Activated T-helper 2 cell treated with anti-CD3 and anti-CD28 coated beads, Interferon-gamma antibody, Interleukin-2, Interleukin-4, amounts not matched to agents 10 μg/mL and 5 μg/mL and 100 μg/mL, durations not matched to agents 14 hours and 24 hours and 36 hours (primary cell): ENCODE measurements at places on chromosomes 12 and 14. TPM values are rescaled to one million over a fixed set of nuclear protein-coding genes. Genes with fewer than 3 reads are reported as not detected.

- H3K4me1 ChIP-seq, result no peaks in the 10 kb centered on the region
- DNase-seq, result no peak
- no peak overlapping the region for H3K4me3 ChIP-seq
- no peak overlapping the region for H3K27ac ChIP-seq
Measured at GRCh38 chr12:61272441-61272840, 987.8 kb upstream of the USP15 start.

- no peaks in the 10 kb centered on the region for H3K4me1 ChIP-seq
- no peak for DNase-seq
- no peak overlapping the region for H3K4me3 ChIP-seq
- H3K36me3 ChIP-seq, result no peaks in the 10 kb centered on the region
Measured at GRCh38 chr14:87613881-87614280, 379.1 kb downstream of the GALC start.

GRCh38 chr12:107322063-107322462, 228.7 kb upstream of the CRY1 start:
- DNase-seq, result peak; percentile 47
- H3K36me3 ChIP-seq, result no peaks in the 10 kb centered on the region
- H3K27ac ChIP-seq, result peak overlapping the region; percentile 94
- peak overlapping the region; percentile 86 for H3K4me3 ChIP-seq
- peaks cover 2% of the 10 kb centered on the region for H3K27me3 ChIP-seq
- H3K4me1 ChIP-seq, result peaks cover 58% of the 10 kb centered on the region

GRCh38 chr12:53849113-53849512, 89.5 kb upstream of the HOXC13 start:
- no peak for DNase-seq
- no peak overlapping the region for H3K27ac ChIP-seq
- H3K4me3 ChIP-seq, result no peak overlapping the region
- no peaks in the 10 kb centered on the region for H3K4me1 ChIP-seq
- H3K36me3 ChIP-seq, result no peaks in the 10 kb centered on the region

- no peaks in the 10 kb centered on the region for H3K4me1 ChIP-seq
- peaks cover 5% of the 10 kb centered on the region for H3K36me3 ChIP-seq
- DNase-seq, result no peak
- H3K27me3 ChIP-seq, result no peaks in the 10 kb centered on the region
Measured at GRCh38 chr12:91965781-91966180, 179.9 kb downstream of the BTG1 start.

GRCh38 chr12:123621101-123621500, 12.4 kb downstream of the EIF2B1 start:
- DNase-seq, result no peak
- no peak overlapping the region for H3K4me3 ChIP-seq
- no peak overlapping the region for H3K27ac ChIP-seq
- H3K36me3 ChIP-seq, result peaks cover 79% of the 10 kb centered on the region
- peaks cover 2% of the 10 kb centered on the region for H3K4me1 ChIP-seq

DNA sequence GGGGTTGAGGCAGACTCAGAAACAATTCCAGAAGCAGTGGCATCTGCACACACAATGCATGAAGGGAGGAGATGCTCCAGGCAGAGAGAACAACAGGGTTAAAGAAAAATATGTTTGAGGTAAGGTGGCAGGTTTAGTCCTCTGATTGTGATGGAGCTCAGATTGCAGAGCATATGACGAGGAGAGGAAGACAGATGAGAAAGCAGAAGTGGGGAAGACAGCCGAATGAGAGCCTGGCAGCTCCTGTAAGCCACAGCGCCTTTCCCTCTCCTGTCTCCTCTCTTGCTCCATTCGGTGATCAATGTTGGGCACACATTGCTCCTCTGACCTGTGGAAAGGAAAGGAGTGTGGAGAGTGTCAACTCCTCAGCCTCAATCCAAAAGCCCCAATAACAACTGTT, 372.2 kb downstream of the GXYLT1 start:
- H3K4me3 ChIP-seq, result no peak overlapping the region
- no peaks in the 10 kb centered on the region for H3K4me1 ChIP-seq
- no peak for DNase-seq

- no peak for DNase-seq
- H3K36me3 ChIP-seq, result peaks cover 71% of the 10 kb centered on the region
- peaks cover 23% of the 10 kb centered on the region for H3K4me1 ChIP-seq
- H3K27ac ChIP-seq, result peak overlapping the region; percentile 10
Measured at GRCh38 chr12:109946505-109946904, 46.4 kb downstream of the TCHP start.

DNA sequence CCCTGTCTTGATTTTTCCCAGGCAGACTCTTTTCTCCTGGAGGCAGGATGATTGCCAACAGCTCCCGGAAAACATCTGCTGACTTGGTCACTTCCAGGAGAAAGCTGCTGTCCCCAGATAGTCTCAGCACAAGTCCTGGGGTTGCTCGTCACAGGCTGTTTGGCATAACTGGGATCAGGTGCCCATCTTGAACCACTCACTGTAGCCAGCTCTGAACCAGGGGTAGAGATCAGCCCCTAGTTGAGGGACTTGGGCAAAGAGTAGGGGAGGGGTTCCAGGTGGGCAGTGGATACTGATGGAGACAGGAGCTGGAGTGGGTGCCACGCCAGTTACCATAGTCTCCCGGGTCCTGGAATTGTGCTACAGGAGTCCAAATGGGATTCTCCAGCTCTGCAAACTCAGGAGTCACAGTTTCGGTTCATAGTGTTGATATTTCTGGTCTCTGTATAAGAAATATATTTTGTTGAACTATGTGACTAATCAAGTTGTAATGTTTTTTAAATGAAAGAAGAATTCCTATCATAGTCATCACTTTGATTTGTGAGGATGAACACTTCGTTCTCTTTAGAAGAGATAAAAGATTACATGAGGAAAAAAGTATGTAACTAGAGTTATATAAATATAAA, 1154.5 kb downstream of the AACS start:
- H3K27ac ChIP-seq, result no peak overlapping the region
- H3K36me3 ChIP-seq, result no peaks in the 10 kb centered on the region
- no peaks in the 10 kb centered on the region for H3K4me1 ChIP-seq
- no peaks in the 10 kb centered on the region for H3K27me3 ChIP-seq
- no peak for DNase-seq
- H3K4me3 ChIP-seq, result no peak overlapping the region

C14orf39 gene
- not detected in 2 replicates for total RNA-seq

SLC39A2 gene
- total RNA-seq, result 0.18 and 0.30 TPM in 2 replicates

GRCh38 chr14:85572845-85573244, 42.9 kb downstream of the FLRT2 start:
- no peaks in the 10 kb centered on the region for H3K27me3 ChIP-seq
- H3K27ac ChIP-seq, result no peak overlapping the region
- H3K4me1 ChIP-seq, result no peaks in the 10 kb centered on the region
- no peak overlapping the region for H3K4me3 ChIP-seq
- H3K36me3 ChIP-seq, result no peaks in the 10 kb centered on the region

- H3K4me1 ChIP-seq, result peaks cover 3% of the 10 kb centered on the region
- H3K27ac ChIP-seq, result no peak overlapping the region
- DNase-seq, result no peak
Measured at GRCh38 chr14:36238666-36239363, 62.3 kb upstream of the PTCSC3 start.

- H3K4me1 ChIP-seq, result no peaks in the 10 kb centered on the region
- H3K27ac ChIP-seq, result no peak overlapping the region
- no peak overlapping the region for H3K4me3 ChIP-seq
- no peak for DNase-seq
Measured at GRCh38 chr14:64614805-64615391, 65.1 kb downstream of the PPP1R36 start.

DAAM1 gene
- 6.4 and 9.1 TPM in 2 replicates for total RNA-seq

DNA sequence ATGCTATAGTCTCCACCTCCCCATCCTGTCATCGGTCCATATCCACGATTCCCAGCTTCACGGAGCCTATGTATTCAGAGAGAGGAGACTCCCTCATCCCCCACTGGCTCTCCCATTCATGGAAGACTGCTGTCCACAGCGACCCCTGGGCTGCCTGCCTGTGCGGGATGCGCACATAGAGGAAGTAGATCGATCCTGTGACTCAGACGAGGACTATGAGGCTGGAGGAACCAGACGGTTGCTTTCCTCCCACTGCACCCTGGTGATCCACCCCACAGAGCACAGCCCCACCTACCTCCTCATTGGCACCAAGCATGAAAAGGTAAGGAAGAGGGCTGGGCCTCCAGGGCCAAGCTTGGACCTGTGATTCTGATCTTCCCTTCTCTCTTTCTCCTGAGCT, 24.4 kb downstream of the PIGH start:
- no peaks in the 10 kb centered on the region for H3K4me1 ChIP-seq
- no peak overlapping the region for H3K4me3 ChIP-seq
- H3K36me3 ChIP-seq, result no peaks in the 10 kb centered on the region
- no peak for DNase-seq

- H3K4me1 ChIP-seq, result no peaks in the 10 kb centered on the region
- DNase-seq, result no peak
- peaks cover 8% of the 10 kb centered on the region for H3K27me3 ChIP-seq
- H3K36me3 ChIP-seq, result no peaks in the 10 kb centered on the region
- no peak overlapping the region for H3K4me3 ChIP-seq
Measured at GRCh38 chr14:21133901-21134300, 22.0 kb downstream of the OR5AU1 start.

DNA sequence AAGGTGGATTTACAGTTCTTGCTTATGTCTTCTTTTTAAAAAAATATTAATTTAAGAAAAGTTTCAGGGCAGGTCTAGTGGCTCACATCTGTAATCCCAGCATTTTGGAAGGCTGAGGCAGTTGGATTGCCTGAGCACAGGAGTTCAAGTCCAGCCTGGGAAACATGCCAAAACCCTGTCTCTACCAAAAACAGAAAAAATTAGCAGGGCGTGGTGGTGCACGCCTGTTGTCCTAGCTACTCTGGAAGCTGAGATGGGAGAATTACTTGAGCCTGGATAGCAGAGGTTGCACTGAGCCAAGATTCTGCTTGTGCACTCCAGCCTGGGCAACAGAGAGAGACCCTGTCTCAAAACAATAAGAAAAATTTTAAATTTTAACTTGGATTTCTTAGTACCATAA, 5.4 kb upstream of the TAS2R46 start:
- H3K4me3 ChIP-seq, result no peak overlapping the region
- peaks cover 9% of the 10 kb centered on the region for H3K36me3 ChIP-seq
- H3K27ac ChIP-seq, result no peak overlapping the region

GRCh38 chr12:116950628-116951325, 40.0 kb downstream of the FBXW8 start:
- DNase-seq, result no peak
- no peaks in the 10 kb centered on the region for H3K36me3 ChIP-seq
- no peak overlapping the region for H3K27ac ChIP-seq
- H3K4me3 ChIP-seq, result no peak overlapping the region

DNA sequence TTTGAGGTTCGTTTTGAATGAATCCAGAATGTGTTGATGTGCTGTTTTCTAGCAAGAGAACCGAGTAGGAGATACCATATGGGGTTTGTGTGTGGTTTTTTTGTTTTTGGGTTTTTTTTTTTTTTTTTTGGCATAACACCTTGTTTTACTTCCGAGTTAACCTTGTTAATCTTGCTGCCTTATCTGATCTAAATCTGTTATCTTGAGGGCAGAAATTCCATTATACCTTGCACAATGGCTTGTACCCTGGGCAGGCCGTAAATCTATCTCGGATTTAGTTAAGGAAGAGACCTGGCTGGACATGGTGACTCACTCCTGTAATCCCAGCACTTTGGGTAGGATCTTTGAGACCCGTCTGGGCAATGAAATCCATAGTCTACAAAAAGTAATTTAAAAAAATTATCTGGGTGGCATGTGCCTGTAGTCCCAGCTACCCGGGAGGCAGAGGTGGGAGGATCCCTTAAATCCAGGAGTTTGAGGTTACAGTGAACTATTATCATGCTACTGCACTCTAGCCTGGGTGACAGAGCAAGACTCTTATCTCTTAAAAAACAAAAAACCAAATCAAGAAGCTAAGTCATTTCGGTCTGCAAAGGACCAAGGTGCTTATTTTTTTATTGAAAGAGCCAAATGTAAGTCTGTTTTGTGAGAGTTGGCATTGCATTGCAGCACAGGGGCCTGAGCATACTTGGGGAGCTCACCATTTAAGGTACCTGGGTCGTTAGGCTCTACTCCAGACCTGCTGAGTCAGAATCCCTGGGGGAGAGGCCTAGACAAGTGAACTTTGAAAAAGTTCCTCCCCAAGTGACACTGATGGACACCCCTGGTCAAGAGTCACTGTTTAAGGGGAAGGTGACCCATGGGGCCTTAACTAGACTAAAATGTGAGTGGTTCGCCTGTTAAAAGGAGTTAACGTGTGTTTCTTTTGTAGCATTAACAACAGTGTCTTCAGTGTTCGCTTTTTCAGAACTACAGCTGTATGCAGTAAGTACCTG, 6.7 kb downstream of the DLST start:
- no peak overlapping the region for H3K4me3 ChIP-seq
- H3K4me1 ChIP-seq, result peaks cover 33% of the 10 kb centered on the region
- H3K27ac ChIP-seq, result peak overlapping the region; percentile 26
- no peaks in the 10 kb centered on the region for H3K27me3 ChIP-seq
- DNase-seq, result no peak

DNA sequence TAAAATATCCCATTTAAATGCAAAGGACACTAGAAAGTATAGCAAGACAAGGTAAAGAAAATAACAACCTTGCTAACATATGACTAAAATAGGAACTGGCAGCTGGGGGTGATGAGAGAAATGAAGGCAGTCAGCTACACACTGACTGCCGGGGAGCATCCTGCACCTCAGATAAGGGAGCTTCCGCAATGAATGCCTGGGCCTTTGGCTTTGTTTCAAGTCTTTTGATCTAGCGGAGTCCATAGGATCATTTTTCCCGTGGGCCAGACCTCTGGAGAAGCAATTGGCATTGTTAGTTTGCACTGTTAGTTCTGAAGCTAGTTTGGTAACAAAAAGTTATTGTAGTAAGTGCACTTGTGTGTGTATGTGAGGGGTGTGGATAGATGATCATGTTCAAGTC, 639.9 kb downstream of the DIO2 start:
- H3K27ac ChIP-seq, result no peak overlapping the region
- no peak for DNase-seq
- no peaks in the 10 kb centered on the region for H3K4me1 ChIP-seq
- no peaks in the 10 kb centered on the region for H3K36me3 ChIP-seq
- no peak overlapping the region for H3K4me3 ChIP-seq

GRCh38 chr12:905261-906031, 44.0 kb downstream of the RAD52 start:
- peak overlapping the region; percentile 47 for H3K27ac ChIP-seq
- peaks cover 82% of the 10 kb centered on the region for H3K36me3 ChIP-seq
- H3K4me3 ChIP-seq, result no peak overlapping the region
- no peaks in the 10 kb centered on the region for H3K27me3 ChIP-seq
- H3K4me1 ChIP-seq, result peaks cover 21% of the 10 kb centered on the region

GRCh38 chr12:101407049-101407435, 530 bp downstream of the ARL1 start:
- peaks cover 7% of the 10 kb centered on the region for H3K36me3 ChIP-seq
- peaks cover 11% of the 10 kb centered on the region for H3K4me1 ChIP-seq
- DNase-seq, result peak; percentile 12
- peak overlapping the region; percentile 91 for H3K27ac ChIP-seq
- H3K27me3 ChIP-seq, result peaks cover 4% of the 10 kb centered on the region

GRCh38 chr14:102696332-102696731, 80.9 kb upstream of the TRAF3 start:
- no peak overlapping the region for H3K4me3 ChIP-seq
- H3K27me3 ChIP-seq, result no peaks in the 10 kb centered on the region
- DNase-seq, result no peak

RFLNA gene
- not detected in 2 replicates for total RNA-seq
